Stimulated activated CD4-positive, alpha-beta T cell treated with anti-CD3 and anti-CD28 coated beads, Interleukin-4, amount 100 ng/mL, for 4 hours (primary cell): ENCODE measurements at places on chromosomes 11 and 22.
A peak's percentile ranks its signal among the peaks of the same experiment; 100 is the strongest.

DNA sequence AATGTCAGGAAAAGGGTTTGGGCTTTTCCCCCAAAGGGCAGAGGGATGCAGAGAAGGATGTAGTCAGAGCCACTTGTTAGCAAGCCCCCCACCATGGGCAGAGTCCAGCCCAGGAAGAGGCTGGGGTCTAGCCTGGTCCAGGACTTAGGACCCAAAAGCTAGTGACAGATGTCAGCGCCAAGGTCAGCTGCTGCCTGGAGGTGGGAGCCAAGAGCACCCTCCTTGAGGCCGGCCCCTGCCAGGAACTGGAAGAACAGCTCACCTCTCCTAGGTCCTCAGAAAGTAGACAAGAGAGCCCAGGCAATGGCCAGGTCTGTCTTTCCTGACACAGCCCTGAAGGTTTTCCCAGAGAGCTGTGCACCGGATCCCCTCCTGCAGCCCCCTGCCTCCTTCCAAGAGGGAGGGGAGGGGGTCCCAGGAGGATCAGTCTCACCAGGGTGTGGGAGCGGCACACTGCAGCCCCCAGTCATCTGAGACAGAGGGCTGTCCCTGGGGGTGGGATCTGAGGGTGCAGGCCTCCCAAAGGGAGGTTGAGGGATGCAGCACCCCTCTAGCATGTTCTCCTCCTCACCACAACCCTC is 14.6 kb upstream of the ARHGEF17 start:
- DNase-seq, result no peak

DNA sequence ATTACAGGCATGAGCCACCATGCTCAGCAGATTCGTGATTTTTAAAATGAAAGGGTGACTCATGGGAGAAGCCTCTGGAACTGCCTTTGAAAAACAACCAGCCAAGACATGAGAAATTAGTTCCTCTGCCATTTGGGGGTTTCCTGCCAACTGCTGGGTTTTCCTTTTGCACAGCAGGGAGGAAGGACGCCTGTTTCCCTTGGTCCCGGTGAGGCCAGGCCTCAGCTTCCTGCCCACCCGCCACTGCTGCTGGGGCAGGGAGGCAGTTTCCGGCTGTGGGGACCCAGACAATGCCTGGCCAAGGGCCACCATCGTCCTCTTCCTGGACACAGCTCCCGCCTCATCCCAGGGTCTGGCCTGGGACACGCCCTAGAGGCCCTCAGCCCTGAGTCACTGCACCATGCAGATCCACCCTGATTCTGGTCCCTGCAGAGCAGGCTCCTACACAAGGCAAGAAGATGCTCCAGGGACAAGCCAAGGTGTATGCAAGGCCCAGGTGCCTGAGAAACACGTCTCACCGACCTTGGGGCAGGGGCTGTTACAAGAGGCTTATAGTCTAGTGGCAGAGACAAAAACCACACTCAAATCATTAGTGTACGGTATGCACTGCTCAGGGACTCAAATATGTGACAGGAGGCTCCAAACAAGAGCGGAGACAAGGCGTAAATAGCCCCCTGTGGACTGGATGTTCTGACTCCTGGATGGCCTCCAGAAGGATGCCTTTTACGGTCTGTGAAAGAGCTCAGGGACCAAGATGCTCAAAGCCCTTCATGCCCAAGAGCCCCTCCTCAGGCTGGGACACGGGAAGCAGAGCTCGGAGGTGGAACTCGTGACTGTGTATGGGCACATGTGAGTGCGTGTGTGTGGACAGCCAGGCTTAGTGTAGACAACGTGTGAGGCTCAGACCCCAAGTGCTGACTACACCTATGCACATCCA is 10.0 kb downstream of the PPM1F start:
- DNase-seq, result peak; percentile 13

- DNase-seq, result no peak
Measured at GRCh38 chr11:116130122-116130521, 625.9 kb upstream of the CADM1 start.

GRCh38 chr22:38704654-38705234 is 1.0 kb upstream of the GTPBP1 start:
- no peak for DNase-seq

DNA sequence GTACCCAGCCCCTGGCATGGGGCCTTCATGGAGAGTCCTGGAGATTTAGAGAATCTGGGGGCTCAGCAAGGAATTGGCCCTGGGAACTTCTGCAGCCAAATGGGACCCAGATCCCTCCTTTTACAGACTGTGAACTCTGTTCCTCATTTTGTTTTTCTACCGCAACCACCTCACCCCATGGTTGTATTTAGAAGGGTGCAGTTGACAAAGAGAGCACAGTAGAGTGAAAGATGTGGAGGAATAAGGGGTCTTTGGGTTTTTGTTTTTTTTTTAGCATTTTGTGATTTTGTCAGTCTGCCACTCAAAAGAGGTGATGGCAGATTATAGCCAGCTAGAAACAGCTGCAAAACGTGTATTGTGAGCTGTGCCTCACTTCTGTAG is 1.9 kb downstream of the ZNF74 start:
- DNase-seq, result no peak

- no peak for DNase-seq
Measured at GRCh38 chr11:2933375-2934020, 4.3 kb upstream of the PHLDA2 start.

- DNase-seq, result no peak
Measured at GRCh38 chr22:45976254-45977002, 534 bp downstream of the WNT7B start.

DNA sequence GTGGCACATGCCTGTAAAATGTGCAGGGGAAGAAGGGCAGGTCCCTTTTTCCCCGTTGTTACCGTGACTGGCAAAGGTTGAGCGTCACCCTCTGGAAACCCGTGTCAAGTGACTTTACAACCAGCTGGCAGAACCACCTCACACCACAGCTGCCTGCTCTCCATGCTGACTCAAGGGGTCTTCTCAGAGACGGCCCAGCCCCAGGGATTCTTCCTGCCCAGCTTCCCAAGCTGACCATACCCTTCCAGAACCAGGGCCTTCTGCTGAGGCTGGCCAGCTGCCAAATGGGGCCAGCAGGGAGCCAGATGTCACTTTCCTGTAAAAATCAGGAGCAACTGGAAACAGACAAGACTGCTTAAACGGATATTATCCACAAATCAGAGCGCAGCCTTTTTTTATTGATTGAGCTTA is 6.3 kb downstream of the PC start:
- no peak for DNase-seq

DNA sequence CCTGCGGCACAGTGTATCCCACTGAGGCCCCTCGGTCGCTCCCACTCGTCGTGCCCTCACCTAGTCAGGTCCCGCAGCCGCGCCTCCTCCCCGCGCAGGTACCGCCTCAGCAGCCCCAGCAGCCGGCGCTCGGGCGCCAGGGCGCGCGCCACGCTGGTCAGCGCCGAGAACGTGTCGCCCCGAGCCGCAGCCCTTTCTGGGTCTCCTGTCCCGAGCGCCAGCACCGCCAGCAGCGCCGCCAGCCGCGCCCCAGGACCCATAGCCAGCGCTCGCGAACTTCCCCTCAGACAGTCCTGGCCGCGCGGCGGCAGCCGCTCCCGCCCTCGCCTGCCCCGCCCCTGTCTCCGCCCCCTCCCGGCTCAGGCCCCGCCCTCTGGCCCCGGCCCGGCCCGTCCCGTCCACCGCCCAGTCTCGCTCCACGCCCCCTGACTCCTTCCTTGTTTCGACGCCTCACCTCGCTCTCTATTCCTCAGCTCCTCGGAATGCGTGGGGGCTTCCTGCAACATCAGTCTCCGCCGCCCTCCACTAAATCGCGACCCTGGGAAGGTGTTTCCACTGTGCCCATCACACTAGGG is at the start of gene P4HA3:
Gene P4HA3, minus strand, starts transcription at position 289 of the 575 bp plus-strand sequence. Its CDS starts 29 bp downstream, at position 260.
- peak; percentile 59 for DNase-seq

DNA sequence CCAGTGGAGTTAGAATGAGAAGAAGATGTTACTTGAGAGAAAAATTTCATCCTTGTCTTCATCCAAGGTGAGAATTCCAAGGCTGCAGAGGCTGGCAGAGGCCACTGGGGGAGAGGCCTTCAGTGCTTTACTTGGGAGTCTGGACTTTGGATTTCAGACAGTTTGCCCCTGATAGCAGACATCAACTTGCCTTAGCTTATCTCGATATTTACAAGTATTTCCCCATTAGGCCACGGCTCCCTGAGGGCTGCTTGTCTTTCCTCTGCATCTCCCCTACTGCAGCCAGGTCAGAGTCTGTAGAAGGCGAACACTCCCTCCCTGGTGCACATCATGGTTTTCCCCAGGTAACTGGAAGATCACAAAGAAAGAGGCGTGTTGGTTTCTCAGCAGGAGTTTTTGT is 29.9 kb upstream of the BSX start:
- DNase-seq, result no peak

- DNase-seq, result no peak
Measured at GRCh38 chr11:72602250-72602904, 71.8 kb downstream of the PDE2A start.

DNA sequence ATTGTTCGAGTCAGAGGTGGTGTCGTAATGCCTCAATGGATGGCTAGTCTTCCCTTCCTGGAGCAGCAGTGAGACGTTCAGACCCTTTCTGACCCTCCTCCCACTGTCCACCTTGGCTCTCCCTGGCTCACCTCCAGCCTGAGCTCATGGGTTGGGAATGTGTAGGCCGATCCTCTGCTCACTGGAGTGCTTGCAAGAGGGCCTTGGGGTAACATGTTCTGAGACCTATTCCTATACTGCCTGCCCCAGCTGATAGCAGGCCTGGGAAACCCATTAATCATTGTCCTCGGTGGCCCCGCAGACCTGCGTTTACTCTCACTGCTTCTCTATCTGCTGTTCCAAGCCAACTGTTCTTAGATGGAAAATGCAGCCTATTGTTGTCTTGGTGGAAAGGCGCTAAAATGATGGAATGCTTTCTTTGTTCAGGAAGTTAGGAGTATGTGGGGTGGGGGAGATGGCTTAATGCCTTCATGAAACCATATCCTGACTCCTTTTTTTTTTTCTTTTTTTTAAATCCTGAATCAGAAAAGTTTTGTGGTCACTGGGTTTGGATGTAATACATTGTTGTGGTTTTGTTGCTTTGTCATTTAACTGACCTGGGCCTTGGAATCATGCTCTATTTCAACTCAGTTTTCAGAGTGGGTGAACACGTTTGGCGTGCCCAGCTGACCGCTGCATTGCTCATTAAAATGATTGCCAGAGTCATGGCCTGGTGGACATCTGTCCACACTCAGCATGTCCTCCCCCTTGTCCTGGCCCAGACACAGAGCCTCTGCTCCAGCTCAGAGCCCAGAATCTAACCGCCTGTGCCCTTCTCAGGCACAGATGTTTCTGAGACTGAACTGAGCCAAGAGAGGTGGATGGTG is 72.5 kb downstream of the MICAL2 start:
- DNase-seq, result no peak

GRCh38 chr11:74280494-74280893 is 30.9 kb downstream of the P4HA3 start:
- no peak for DNase-seq
